Inflammatory macrophage (primary cell): ENCODE measurements at places on chromosomes 1 and 21.

GRCh38 chr1:241240069-241240468, 116.9 kb downstream of the RGS7 start:
- no peak for DNase-seq

DNA sequence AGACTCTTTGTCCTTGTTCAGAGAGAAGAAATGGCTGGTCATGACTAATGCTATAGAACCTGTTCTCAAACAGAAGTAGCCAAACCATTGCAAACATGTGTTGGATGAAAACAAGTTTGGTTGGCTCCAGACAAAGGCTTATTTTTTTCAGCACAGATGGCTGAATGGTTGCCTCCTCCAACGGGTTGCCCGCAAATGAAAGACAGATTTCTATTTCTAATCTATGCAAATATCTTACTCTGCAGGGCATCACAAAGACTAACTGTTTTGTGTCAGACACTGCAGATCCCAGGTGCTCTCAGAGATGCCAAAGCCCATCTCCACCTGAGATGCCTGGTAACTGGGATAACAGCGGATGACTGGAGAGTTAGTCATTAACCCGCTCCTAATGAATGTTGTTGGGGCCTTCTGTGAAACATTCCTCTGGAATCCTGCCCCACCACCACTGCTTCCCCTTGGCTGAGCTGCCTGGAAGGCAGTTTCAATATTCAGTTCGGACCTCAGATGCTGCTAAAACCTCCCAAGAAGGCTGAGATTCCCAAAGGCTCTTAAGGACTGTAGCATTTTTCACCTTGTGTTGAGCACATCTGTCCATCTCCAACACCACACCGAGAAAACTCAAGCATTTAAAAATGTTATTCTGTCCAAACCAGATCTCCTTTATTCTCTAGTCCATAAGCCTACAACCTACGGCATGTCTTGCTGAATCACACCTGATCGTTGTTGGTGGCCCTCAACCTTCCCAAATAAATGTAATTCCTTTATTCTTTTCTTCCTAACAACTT, 104.4 kb downstream of the PTPN14 start:
- no peak for DNase-seq

- DNase-seq: no peak
Measured at GRCh38 chr1:82901561-82901960, 1097.4 kb downstream of the TTLL7 start.

DNA sequence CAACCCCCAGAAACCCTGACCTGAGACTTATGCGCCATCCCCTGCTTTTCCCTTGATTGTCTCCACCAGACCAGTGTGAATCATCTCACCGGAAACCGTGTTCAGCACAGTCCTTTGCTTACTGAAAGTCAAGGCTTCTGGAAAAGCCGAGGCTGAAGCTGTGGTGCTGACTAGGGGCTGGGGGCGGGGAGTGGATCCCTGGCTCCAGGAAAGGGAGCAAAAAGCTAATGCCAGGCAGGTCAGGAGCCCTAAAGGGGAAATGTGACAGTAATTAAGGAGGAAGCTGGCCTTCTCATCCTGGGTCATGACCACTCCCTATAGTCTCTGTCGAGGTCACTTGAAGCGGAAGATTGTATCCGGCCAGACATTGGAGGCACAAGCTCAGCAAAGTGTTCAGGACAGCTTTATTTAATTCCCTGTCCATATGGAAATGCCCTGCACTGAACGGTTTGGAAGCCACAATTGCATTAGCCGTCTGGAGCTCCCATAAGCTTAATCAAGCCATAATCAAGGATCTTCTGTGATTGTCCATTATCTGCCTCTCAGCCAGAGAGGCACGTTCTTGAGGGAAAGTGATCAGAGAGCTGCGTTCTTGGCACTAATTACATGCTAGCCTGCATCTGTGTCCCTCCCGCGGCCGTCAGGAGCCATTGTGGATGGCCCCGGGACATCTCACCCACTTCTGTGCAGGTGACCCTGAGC, 403.6 kb downstream of the RRAGC start:
- no peak for DNase-seq

- peak; percentile 41 for DNase-seq
Measured at GRCh38 chr1:92563457-92564216, 76.9 kb upstream of the GFI1 start.

DNA sequence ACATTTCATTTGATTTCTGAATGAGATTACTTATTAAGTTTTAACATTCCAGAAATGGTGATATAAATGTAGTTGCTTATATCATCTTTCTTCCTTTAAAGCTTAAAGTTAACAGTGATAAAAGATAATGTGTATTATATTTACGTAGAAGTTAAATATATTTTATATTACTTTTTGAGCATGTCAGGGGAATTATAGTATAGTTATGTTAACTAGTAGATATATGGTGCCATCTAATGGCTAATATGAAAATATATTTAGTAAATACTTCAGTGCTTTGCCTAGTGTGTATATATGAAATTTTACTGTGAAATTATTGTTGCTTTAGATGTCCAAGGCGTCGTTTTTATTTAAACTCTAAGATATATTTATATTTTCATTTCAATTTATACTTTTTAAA, 51.5 kb downstream of the SYT14 start:
- no peak for DNase-seq

- DNase-seq: no peak
Measured at GRCh38 chr1:58874757-58875755, 91.2 kb upstream of the JUN start.

DNA sequence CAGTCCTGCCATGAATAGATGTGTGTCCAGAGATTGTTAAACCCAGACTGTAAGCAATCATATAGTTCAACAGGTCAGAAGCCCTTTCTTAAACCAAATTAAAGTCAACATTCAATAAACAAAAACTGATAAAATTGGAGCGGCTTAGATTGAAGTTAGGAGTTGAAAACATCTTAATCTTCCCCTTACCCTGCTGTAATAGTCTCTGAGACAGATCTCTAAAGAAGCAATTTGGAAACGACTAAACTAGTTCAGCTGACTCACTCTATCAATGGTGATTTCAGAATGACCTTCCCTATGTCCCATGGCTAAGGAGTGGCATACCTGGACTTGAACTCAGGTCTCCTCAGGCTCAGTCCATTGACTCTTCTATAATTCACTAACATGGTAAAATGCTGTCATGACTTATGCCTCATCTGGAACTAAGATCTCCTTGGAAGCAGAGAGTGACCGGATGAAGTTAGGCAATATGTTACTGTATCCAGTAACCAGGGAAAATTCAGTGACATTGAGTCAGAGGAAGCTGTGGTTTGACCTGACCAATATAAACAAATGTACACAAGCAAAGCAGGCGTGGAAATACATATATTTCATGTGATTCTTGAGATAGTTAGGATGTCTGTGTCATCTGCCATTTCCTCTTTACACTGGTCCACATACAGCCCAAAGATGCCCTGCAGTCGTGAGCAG, 30.1 kb downstream of the SGIP1 start:
- DNase-seq: peak; percentile 91

- DNase-seq: no peak
Measured at GRCh38 chr1:226366290-226366689, 41.6 kb downstream of the PARP1 start.

GRCh38 chr1:26349188-26349876, 4.6 kb downstream of the CRYBG2 start:
- no peak for DNase-seq

- DNase-seq: no peak
Measured at GRCh38 chr1:153928245-153928644, 5.5 kb upstream of the GATAD2B start.

DNA sequence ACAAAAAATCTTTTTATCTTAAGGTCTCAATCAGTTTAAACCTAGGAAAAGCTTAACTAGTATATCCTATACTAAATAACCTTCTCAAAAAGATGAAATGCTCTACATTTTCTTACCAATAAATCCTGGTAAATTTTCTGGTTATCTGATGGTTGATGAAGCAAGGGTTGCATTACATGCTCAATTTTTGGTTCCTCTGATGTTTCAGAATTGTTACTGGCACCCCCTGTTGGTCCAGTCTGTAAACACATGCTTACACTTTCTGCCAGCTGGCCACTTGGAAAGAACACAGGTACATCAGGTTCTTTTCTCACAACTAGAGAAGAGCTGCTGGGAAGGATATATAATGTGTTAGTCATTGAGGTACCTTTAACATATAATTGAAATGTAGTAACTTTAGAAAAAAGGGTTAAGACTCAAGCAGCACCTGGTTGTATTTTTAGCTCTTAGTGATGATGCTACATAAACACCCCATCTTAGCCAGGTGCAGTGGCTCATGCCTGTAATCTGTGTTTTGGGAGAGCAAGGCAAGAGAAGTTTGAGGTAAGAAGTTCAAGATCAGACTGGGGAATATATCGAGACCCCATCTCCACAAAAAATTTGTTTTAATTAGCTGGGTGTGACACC, 30.9 kb upstream of the TAL1 start:
- DNase-seq: peak; percentile 65

- DNase-seq: no peak
Measured at GRCh38 chr1:91746728-91747338, 139.1 kb downstream of the TGFBR3 start.

GRCh38 chr21:43297989-43298388, 128.9 kb downstream of the SIK1 start:
- DNase-seq: no peak

DNA sequence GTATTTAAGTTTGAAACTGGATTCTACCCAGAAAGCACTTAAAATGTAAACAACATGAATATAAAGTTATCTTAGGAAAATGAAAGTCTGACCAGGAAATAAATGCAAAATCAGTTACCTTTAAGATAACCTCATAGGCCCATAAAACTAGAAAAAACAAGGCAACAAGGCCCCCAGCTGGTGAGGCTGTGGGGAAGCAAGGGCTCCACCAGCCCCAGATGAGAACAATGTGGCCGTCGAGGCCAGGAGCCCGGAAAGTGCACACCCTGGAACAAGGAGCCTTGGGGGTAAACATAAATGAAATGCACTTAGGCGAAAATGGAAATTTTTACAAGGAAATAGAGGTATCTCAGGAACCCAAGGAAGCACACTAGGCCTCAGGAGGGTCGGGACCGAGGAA, 37.9 kb upstream of the BMP8B start:
- DNase-seq: no peak

DNA sequence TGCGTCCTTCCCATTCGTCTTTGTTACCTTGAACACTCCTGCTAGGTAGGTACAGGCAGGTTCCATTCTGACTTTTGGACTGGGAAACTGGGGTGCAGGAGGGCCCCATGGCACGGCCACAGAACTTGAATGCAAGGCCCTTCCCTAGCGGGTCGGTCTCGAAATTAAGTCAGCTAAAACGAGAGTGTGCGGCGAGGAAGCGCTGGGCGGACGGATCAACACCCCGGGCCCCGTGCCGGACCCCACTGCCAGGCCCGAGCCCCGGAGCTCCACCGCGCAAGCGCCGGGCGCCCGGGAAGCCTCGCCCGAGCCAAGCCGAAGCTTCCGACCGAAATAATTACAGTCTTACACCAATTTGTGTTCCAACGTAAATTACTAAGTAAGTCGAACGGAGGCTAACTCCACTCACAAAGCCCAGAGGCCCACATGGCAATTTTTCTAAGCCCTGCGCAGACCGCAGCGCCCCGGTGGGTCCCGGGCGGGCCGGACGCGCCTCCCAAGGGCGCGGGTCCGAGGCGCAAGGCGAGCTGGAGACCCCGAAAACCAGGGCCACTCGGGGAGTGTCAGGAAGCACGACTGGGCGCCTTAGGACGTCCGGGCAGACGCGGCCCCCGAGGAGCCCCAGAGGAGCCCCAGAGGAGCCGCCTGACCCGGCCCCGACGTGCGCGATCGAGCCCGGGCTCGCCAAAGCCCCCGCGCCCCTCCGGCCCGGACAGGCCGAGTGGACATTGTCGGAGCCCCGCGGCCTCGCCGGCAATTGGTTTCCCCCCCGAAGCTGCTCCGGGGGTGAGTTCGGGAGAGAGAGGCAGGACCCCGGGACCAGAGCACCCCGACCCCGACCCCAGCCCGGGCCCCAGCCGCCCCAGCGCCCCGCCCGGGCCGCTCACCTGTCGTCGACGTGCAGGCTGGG, 624 bp downstream of the RIPK4 start:
- DNase-seq: no peak

- DNase-seq: no peak
Measured at GRCh38 chr1:90319918-90320317, 325.0 kb downstream of the ZNF326 start.

- no peak for DNase-seq
Measured at GRCh38 chr1:151799179-151800022, 5.8 kb downstream of the LINGO4 start.

GRCh38 chr1:198934901-198935305, 296.1 kb downstream of the PTPRC start:
- DNase-seq: no peak

DNA sequence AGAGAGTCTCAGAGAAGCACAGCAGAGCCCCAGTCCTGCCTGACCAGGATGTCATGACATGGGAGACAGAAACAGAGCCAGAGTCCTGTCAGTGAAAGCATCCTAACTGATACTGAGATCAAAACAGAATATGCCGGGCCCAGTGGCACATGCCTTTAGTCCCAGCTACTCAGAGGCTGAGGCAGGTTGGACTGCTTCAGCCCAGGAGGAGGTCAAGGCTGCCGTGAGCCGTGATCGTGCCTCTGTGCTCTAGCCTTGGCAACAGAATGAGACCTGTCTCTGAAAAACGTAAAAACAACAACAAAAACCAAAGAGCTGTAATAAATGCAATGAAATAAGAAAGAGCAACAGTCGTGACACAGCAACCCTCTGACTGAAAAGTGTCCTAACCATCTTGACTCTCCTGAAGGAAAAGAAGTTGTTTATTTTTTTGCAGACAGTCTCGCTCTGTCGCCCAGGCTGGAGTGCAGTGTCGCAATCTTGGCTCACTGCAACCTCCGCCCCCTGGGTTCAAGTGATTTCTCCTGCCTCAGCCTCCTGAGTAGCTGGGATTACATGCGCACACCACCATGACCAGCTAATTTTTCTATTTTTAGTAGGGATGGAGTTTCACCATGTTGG, 189.2 kb downstream of the SLC45A1 start:
- peak; percentile 8 for DNase-seq
